ENCODE measurements at places on chromosomes 6 and 20. TPM values are rescaled to one million over a fixed set of nuclear protein-coding genes. Genes with fewer than 3 reads are reported as not detected.

DNA sequence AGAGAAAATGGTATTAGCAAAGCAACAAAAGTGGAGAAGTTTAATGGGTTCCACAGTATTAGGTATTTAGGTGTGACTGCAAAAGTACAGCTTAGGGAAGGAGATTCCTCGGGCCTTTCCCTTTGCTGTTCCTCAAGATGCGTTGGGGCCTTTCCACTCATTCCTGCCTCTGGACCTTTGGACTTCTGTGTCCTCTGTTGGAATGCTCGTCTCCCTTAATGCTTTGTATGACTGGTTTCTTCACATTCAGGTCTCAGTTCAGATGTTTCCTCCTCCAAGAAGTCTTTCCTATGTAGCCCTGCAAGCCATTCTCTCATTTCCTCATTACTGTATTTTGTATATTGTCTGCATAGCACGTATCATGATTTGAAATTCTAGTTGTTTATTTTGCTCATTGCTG lies 39.6 kb downstream of the CTNNBL1 start:
- H3K4me3 ChIP-seq: no peak overlapping the region
- H3K27ac ChIP-seq: no peak overlapping the region
- no peak for DNase-seq

- no peak overlapping the region for H3K4me3 ChIP-seq
- H3K4me1 ChIP-seq: no peaks in the 10 kb centered on the region
- no peaks in the 10 kb centered on the region for H3K27me3 ChIP-seq
- DNase-seq: no peak
Observed at GRCh38 chr20:10883166-10883565, 209.4 kb upstream of the JAG1 start.

GRCh38 chr20:15843777-15844176 lies 729.5 kb downstream of the KIF16B start:
- no peak overlapping the region for H3K4me3 ChIP-seq
- H3K27me3 ChIP-seq: no peaks in the 10 kb centered on the region
- no peaks in the 10 kb centered on the region for H3K4me1 ChIP-seq
- DNase-seq: no peak
- no peaks in the 10 kb centered on the region for H3K36me3 ChIP-seq

DNA sequence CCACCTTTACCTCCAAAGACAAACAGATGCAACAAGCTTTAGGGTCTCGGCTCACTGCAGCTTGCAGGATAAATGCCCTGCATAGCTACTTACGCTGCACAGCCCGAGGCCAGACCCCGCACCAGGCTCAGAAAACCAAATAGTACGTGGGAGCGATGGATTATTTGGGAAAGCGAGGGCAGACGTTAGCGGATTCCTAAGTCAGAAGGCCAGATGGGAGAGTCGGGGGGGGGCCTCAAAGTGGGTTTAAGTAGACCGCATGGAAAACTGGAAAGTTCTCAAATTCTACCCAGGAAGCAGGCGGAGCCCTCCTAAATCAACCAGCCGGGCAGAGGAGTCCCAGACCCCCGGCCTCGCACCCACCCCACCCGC lies 382 bp downstream of the SFT2D1 start:
- H3K27me3 ChIP-seq: no peaks in the 10 kb centered on the region
- peak overlapping the region; percentile 96 for H3K27ac ChIP-seq
- DNase-seq: no peak
- H3K4me1 ChIP-seq: peaks cover 23% of the 10 kb centered on the region
- peak overlapping the region; percentile 91 for H3K4me3 ChIP-seq

DNA sequence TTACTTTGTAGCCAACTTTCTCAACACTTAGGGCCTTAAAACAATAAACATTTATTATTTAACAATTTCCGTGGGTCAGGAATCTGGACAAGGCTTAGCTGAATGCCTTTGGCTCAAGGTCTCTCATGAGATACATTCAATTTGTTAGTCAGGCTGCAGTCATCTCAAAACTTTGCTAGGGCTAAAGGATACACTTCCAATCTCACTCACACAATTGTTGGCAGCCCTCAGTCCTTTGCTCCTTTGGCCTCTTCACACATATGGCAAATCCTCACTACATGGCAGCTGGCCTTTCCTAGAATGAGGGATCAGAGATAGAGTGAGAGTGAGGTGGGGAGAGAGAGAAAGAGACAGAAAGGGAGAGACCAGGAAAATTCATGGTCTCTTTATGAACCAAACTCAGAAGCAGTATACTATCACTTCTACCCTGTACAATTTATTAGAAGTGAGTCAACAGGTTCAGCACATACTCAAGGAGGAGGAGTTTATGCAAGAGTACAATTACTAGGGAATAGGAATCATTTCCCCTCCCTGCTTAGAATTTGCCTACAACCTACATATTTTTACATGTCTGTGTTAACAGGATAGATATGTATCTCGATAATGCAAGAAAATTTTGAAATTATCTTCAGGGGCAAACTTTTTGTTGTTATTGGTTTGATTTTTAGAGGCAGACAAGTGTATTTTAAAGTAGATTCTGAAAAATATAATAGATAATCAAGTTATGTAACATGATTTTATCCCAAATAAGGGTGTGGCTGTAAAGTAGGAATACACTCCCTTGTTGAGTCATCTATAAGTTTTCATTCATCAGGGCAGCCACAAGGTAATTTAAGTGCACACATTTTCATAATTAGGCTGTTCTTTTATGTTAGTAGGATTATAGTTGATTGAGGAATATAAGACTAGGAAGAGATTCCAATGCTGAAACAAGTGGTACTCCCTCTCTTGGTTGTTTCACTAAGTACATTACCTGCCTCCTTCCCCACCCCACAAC lies 85.9 kb upstream of the HMGCLL1 start:
- H3K27ac ChIP-seq: no peak overlapping the region
- H3K4me1 ChIP-seq: no peaks in the 10 kb centered on the region
- no peaks in the 10 kb centered on the region for H3K36me3 ChIP-seq
- no peak overlapping the region for H3K4me3 ChIP-seq
- no peak for DNase-seq
- H3K27me3 ChIP-seq: no peaks in the 10 kb centered on the region

GRCh38 chr6:41252401-41253169 lies 24.4 kb downstream of the TREML4 start:
- DNase-seq: no peak
- no peaks in the 10 kb centered on the region for H3K4me1 ChIP-seq
- H3K27me3 ChIP-seq: no peaks in the 10 kb centered on the region

GRCh38 chr20:48891235-48892048 lies 30.1 kb upstream of the ARFGEF2 start:
- H3K4me1 ChIP-seq: peaks cover 12% of the 10 kb centered on the region
- no peaks in the 10 kb centered on the region for H3K36me3 ChIP-seq
- no peak for DNase-seq
- no peaks in the 10 kb centered on the region for H3K27me3 ChIP-seq

DNA sequence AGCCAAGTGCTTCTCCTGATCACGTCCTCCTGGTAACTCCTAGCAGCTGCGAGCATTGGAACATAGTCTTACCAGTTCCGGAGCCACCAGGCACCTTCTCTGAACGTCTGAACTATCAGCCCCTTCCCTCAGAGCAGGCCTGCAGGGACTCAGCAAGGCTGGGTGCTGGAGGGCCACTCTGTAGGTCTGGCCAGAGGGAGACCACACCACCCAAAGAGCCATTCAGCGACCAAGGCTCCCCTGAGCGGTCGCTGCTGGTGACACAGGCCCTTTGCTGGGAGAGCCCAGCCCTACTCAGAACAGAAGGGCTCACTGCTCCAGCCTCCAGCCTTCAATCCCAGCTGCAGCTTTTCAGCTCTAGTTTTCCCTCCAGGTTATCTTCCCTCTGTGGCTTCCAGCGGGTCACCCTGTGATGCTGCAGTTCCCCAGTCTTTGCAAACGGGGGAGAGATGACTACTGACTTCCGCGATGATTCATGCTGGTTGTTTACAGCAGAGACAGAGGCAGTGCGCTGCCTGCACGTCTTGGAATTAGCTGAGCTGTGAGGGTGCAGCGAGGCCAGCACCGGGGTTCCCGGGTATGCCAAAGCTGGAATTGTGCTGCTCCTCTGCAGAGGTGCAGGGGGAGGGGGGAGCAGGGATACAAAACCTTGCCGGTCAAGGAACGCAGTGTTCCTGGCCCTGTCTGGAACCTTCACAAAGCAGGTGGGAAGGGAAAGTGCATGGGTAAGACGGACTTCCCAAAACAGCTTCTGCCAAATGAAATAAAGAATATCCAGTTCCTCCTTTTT lies 161.4 kb downstream of the LY86 start:
- no peaks in the 10 kb centered on the region for H3K36me3 ChIP-seq
- H3K27me3 ChIP-seq: no peaks in the 10 kb centered on the region
- H3K4me1 ChIP-seq: peaks cover 47% of the 10 kb centered on the region
- DNase-seq: peak; percentile 95
- H3K27ac ChIP-seq: peak overlapping the region; percentile 99
- peak overlapping the region; percentile 70 for H3K4me3 ChIP-seq

GRCh38 chr6:45423111-45423823 lies 45.5 kb upstream of the SUPT3H start:
- peaks cover 32% of the 10 kb centered on the region for H3K4me1 ChIP-seq
- H3K27ac ChIP-seq: peak overlapping the region; percentile 60
- H3K27me3 ChIP-seq: peaks cover 42% of the 10 kb centered on the region
- no peaks in the 10 kb centered on the region for H3K36me3 ChIP-seq
- peak overlapping the region; percentile 66 for H3K4me3 ChIP-seq
- no peak for DNase-seq

GRCh38 chr20:19231359-19232035 lies 19.1 kb downstream of the SLC24A3 start:
- no peaks in the 10 kb centered on the region for H3K36me3 ChIP-seq
- no peak overlapping the region for H3K4me3 ChIP-seq
- H3K27me3 ChIP-seq: no peaks in the 10 kb centered on the region
- H3K4me1 ChIP-seq: peaks cover 2% of the 10 kb centered on the region

- H3K36me3 ChIP-seq: no peaks in the 10 kb centered on the region
- no peaks in the 10 kb centered on the region for H3K4me1 ChIP-seq
- no peaks in the 10 kb centered on the region for H3K27me3 ChIP-seq
- no peak overlapping the region for H3K4me3 ChIP-seq
- no peak overlapping the region for H3K27ac ChIP-seq
- no peak for DNase-seq
Observed at GRCh38 chr6:10098756-10099528, 315.9 kb downstream of the TFAP2A start.

GRCh38 chr6:130494729-130495128 lies 128.9 kb downstream of the TMEM200A start:
- no peak overlapping the region for H3K4me3 ChIP-seq
- H3K4me1 ChIP-seq: no peaks in the 10 kb centered on the region
- H3K27me3 ChIP-seq: no peaks in the 10 kb centered on the region
- DNase-seq: no peak

DNA sequence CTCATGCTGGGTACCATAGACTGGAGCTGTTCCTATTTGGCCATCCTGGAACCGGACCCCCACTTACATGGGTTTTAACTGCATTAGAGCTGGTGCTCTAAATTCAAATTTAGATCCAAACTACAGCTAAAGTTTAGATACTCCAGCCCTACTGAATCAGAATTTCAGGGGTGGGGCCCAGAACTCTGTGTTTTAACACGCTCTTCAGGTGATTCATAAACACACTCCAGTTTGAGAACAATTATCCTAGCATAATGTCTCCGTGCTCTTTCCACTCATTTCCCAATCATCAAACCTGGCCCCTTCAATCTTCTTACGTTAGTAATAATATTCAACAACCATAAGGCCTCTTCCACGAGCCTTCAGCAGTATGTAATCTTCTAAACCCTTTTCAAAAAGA lies 15.3 kb downstream of the TRPC4AP start:
- DNase-seq: no peak
- H3K27ac ChIP-seq: no peak overlapping the region
- H3K4me1 ChIP-seq: peaks cover 10% of the 10 kb centered on the region
- no peaks in the 10 kb centered on the region for H3K36me3 ChIP-seq
- H3K27me3 ChIP-seq: no peaks in the 10 kb centered on the region

DNA sequence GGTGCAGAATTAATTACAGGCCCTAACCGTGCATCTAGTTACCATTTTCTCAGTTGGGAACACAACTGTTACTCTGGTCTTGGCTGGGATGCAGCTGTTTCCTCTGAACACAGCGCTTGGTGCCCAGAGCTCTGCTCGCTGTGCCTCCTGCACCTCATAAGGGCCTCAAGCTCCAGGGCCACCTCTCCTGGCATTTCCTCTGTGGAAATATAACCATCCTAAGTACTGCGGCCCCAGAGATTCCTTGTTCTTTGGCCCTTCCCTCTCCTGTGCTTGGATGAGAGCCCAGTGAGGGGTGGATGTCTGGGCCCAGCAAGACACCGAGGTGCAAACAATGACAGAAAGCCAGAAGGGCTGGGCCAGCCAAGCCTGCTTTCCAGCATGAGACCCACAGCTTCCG lies 169.9 kb upstream of the CST7 start:
- H3K4me3 ChIP-seq: no peak overlapping the region
- peaks cover 4% of the 10 kb centered on the region for H3K27me3 ChIP-seq
- H3K27ac ChIP-seq: no peak overlapping the region
- no peaks in the 10 kb centered on the region for H3K36me3 ChIP-seq

- no peak overlapping the region for H3K27ac ChIP-seq
- no peaks in the 10 kb centered on the region for H3K36me3 ChIP-seq
- no peaks in the 10 kb centered on the region for H3K4me1 ChIP-seq
- no peak for DNase-seq
Observed at GRCh38 chr6:78688668-78689067, 178.7 kb upstream of the IRAK1BP1 start.

- DNase-seq: no peak
- no peaks in the 10 kb centered on the region for H3K27me3 ChIP-seq
- H3K4me3 ChIP-seq: no peak overlapping the region
- H3K36me3 ChIP-seq: no peaks in the 10 kb centered on the region
- no peaks in the 10 kb centered on the region for H3K4me1 ChIP-seq
Observed at GRCh38 chr6:157471895-157472686, 91.1 kb downstream of the ZDHHC14 start.

GRCh38 chr20:8130840-8131526 lies 1.1 kb upstream of the PLCB1 start:
- H3K27ac ChIP-seq: no peak overlapping the region
- no peaks in the 10 kb centered on the region for H3K27me3 ChIP-seq
- peak overlapping the region; percentile 69 for H3K4me3 ChIP-seq
- H3K36me3 ChIP-seq: no peaks in the 10 kb centered on the region

The NKX2-4 gene
- not detected for total RNA-seq

The KIF25 gene
- 1.0 TPM for total RNA-seq

The DLK2 gene
- 0.20 TPM for total RNA-seq

The BAG2 gene
- 6.7 TPM for total RNA-seq

The HDGFL1 gene
- total RNA-seq: not detected

The MLN gene
- not detected for total RNA-seq

The ADGRB3 gene
- 0.58 TPM for total RNA-seq

The ZBP1 gene
- not detected for total RNA-seq

The ANGPT4 gene
- 0.15 TPM for total RNA-seq

The PRICKLE4 gene
- 0.59 TPM for total RNA-seq

The CITED2 gene
- total RNA-seq: 382 TPM

The CRISP2 gene
- not detected for total RNA-seq

The PRDM13 gene
- not detected for total RNA-seq

The OR5V1 gene
- not detected for total RNA-seq

The LINC00237 gene
- total RNA-seq: not detected

The IER3 gene
- 1.3 TPM for total RNA-seq

The FBXL4 gene
- total RNA-seq: 27.0 TPM
